ENCODE measurements at places on chromosomes 1 and 21. TPM values are rescaled to one million over a fixed set of nuclear protein-coding genes. Genes with fewer than 3 reads are reported as not detected.

Gene C2CD2
- 13.5 TPM for total RNA-seq

Gene SGIP1
- total RNA-seq = not detected

Gene COL6A1
- total RNA-seq = 31.9 TPM

Gene SLC5A3
- 19.1 TPM for total RNA-seq

Gene NUDT4B
- total RNA-seq = 0.70 TPM

GRCh38 chr1:77036560-77036959, 169.3 kb downstream of the ST6GALNAC5 start:
- H3K4me1 ChIP-seq = no peaks in the 10 kb centered on the region
- no peak overlapping the region for H3K27ac ChIP-seq
- DNase-seq = peak; percentile 16

- no peaks in the 10 kb centered on the region for H3K27me3 ChIP-seq
- peaks cover 4% of the 10 kb centered on the region for H3K36me3 ChIP-seq
- H3K4me1 ChIP-seq = no peaks in the 10 kb centered on the region
- DNase-seq = no peak
- H3K27ac ChIP-seq = no peak overlapping the region
- no peak overlapping the region for H3K4me3 ChIP-seq
Measured at GRCh38 chr1:230668227-230668626, 25.9 kb downstream of the COG2 start.

DNA sequence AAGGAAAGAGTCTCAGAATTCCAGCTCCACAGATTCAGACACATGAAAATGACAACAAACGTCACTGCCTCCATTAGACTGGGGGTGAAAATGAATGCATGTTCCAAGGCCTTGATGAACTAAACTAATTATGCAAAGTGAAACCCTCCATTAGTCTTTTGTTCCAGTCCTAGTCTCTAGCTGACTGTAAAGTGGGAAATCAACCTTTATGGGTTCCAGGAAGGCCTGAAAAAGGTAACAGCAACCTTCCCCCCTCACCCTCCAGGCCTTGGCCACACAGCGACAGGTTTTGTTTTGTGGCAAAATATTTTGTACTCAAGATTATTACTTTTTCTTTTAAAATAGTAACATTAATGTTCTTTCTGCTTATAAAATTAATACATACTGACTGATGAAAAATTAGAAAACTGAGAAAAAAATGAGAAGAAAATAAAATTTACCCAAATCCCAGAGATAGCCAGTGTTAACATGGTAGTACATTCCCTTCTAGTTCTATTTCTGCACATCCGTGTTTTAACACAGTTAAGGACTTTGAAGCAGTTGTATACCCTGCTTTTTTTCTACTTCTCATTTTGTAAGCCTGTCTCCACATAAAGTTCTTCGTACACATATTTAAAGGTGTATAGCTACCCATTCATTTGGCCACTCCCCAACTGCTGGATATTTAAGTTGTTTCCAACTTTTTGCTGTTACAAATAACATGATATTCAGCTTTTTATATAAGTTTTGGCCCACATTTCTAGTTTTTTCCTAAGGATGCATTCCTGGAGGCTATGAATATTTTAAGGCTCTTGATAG, 60.9 kb downstream of the CD2 start:
- no peaks in the 10 kb centered on the region for H3K4me1 ChIP-seq
- H3K36me3 ChIP-seq = no peaks in the 10 kb centered on the region
- no peak overlapping the region for H3K4me3 ChIP-seq
- H3K27ac ChIP-seq = no peak overlapping the region

- no peak overlapping the region for H3K27ac ChIP-seq
- H3K4me3 ChIP-seq = no peak overlapping the region
- no peaks in the 10 kb centered on the region for H3K27me3 ChIP-seq
- H3K4me1 ChIP-seq = peaks cover 32% of the 10 kb centered on the region
- H3K36me3 ChIP-seq = no peaks in the 10 kb centered on the region
- DNase-seq = no peak
Measured at GRCh38 chr1:29473161-29473855, 237.0 kb downstream of the PTPRU start.

GRCh38 chr1:174883409-174883808, 116.3 kb upstream of the CACYBP start:
- H3K27me3 ChIP-seq = no peaks in the 10 kb centered on the region
- no peaks in the 10 kb centered on the region for H3K36me3 ChIP-seq
- no peaks in the 10 kb centered on the region for H3K4me1 ChIP-seq
- no peak overlapping the region for H3K27ac ChIP-seq
- no peak overlapping the region for H3K4me3 ChIP-seq

DNA sequence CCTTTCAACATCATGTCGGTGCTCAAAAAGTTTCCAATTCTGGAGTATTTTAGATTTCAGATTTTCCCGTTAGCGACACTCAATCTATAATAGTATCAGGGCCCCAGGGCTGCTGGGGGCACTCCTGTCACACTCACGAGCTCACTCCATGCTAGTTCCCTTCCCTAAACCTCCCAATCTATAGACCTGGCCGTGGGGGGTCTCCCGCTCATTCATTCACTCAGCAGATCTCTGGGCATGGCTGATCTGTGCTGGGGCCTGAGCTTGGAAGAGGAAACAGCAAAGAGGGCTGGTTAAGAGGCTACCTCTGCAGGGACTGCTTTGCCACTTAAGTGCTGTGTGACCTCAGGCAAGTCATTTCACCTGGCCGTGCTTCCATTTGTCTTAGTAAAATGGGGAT, 46.8 kb upstream of the LAPTM5 start:
- no peak overlapping the region for H3K4me3 ChIP-seq
- no peaks in the 10 kb centered on the region for H3K4me1 ChIP-seq
- no peak for DNase-seq
- no peak overlapping the region for H3K27ac ChIP-seq
- no peaks in the 10 kb centered on the region for H3K27me3 ChIP-seq
- no peaks in the 10 kb centered on the region for H3K36me3 ChIP-seq

DNA sequence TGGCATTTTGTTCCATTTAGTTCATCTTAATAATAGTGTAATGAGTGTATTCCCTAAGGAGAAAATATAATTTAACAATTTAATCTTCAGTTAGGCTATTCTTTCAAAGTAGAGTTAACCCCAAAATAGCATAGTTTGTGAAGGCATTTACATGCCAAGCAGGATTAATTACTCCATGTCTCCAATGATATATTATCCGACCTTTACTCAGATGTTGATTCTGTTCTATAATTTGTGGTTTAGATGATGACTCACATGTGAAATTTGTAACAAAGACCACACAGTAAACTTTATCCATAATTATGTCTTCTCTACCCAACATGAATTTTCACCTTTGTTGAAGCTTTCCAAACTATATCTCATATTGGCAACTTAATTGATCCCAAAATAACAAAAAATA, 2065.2 kb downstream of the MRPL39 start:
- no peaks in the 10 kb centered on the region for H3K36me3 ChIP-seq
- H3K4me3 ChIP-seq = no peak overlapping the region
- H3K27me3 ChIP-seq = no peaks in the 10 kb centered on the region
- DNase-seq = no peak

GRCh38 chr1:66654643-66655042, 97.6 kb upstream of the DYNLT5 start:
- H3K4me1 ChIP-seq = no peaks in the 10 kb centered on the region
- H3K4me3 ChIP-seq = no peak overlapping the region
- no peak overlapping the region for H3K27ac ChIP-seq
- H3K36me3 ChIP-seq = no peaks in the 10 kb centered on the region
- DNase-seq = no peak

GRCh38 chr1:223721658-223722607, 9.6 kb downstream of the CAPN2 start:
- H3K27ac ChIP-seq = peak overlapping the region; percentile 86
- H3K4me3 ChIP-seq = no peak overlapping the region
- H3K36me3 ChIP-seq = peaks cover 4% of the 10 kb centered on the region
- peaks cover 52% of the 10 kb centered on the region for H3K4me1 ChIP-seq
- no peaks in the 10 kb centered on the region for H3K27me3 ChIP-seq
- DNase-seq = no peak

- H3K36me3 ChIP-seq = no peaks in the 10 kb centered on the region
- DNase-seq = no peak
- no peak overlapping the region for H3K27ac ChIP-seq
- H3K27me3 ChIP-seq = no peaks in the 10 kb centered on the region
Measured at GRCh38 chr1:119878171-119878570, 18.1 kb downstream of the ADAM30 start.

DNA sequence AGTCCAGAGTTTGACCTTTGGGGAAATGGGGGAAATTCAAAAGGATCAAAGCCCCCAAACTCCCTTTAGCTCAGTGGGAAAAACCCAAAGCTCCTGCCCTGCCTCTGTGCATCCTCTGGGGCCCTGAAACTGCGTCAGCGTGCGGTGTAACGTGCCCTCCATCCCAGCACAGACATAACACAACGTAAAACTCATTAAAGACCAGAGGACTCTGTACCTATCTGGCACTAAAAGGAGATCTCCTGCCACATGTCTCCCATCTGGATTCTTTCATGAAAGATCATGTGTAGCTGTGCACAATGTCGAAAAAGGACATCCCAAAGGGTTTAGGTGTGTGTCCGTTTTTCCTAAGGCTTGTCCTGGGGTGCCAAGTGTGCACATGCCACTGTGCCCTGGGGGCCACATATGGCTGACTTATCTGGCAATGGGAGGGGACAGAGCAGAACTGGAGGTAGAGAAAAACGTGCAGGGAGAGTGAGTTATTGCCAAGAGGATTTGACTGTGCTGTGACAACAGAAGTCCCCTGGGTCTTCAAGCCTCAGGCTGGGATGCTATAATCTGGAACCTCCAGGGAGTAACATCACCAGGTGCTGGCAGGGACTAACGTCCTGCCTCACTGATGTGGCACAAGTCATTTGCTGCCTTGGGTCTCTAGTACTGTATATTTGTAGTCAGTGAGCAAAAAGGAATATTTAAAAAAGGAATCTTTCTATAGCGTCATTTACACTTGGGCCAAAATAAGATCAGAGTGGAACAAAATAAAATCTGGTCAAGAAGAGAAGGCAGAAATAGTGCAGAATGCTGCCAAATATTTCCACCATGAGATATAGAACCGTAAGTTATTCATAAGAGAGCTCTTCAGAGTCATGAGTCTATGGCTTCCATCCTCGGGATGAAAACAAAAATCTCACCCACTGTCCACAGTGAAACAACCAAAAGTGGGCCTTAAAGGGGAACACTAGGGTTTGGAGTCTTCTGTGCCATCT, 52.3 kb downstream of the ITPKB start:
- no peaks in the 10 kb centered on the region for H3K4me1 ChIP-seq
- DNase-seq = no peak
- no peak overlapping the region for H3K27ac ChIP-seq

GRCh38 chr1:172742599-172743500, 83.9 kb downstream of the FASLG start:
- no peak overlapping the region for H3K4me3 ChIP-seq
- no peaks in the 10 kb centered on the region for H3K27me3 ChIP-seq
- H3K27ac ChIP-seq = no peak overlapping the region
- H3K36me3 ChIP-seq = no peaks in the 10 kb centered on the region

DNA sequence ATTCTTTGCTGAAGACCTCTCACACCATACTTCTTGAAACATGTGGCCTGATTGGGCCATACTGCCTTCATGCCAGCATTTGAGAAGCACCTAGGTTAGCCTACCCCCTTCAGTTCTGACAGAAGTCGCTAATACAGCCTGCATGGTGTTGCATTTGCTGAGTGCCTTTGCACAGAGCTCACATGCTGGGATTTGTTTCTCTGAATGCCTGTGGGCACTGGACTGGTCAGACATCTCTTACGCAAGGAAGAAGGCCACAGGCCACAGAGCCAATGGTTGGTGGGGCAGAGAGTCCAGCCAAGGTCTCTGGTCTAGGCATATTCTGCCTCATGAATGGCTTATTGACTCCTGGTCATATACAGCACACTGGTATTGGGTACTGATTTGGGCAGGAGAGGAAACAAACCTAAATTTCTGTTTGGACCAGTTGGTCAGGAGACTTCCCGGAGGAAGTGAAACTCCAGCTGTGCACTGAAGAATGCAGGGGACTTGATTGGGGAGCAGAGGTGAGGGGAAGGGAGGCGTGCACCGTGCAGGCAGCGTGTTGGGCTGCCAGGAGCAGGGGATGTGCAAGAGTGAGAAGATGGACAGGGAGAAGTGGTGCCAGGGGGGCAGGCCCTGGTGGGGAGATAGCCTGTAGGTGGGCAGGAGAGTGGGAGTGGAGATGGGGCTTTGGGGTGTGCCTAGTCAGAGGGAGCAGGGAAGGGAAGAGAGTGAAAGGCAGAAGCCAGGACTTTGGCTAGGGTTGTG, 18.1 kb downstream of the URB2 start:
- H3K4me1 ChIP-seq = no peaks in the 10 kb centered on the region
- DNase-seq = no peak
- no peaks in the 10 kb centered on the region for H3K27me3 ChIP-seq
- peaks cover 3% of the 10 kb centered on the region for H3K36me3 ChIP-seq
- no peak overlapping the region for H3K27ac ChIP-seq
- H3K4me3 ChIP-seq = no peak overlapping the region

GRCh38 chr1:68165665-68166064, 66.7 kb downstream of the WLS start:
- no peaks in the 10 kb centered on the region for H3K36me3 ChIP-seq
- no peaks in the 10 kb centered on the region for H3K4me1 ChIP-seq
- H3K27me3 ChIP-seq = no peaks in the 10 kb centered on the region
- DNase-seq = no peak

DNA sequence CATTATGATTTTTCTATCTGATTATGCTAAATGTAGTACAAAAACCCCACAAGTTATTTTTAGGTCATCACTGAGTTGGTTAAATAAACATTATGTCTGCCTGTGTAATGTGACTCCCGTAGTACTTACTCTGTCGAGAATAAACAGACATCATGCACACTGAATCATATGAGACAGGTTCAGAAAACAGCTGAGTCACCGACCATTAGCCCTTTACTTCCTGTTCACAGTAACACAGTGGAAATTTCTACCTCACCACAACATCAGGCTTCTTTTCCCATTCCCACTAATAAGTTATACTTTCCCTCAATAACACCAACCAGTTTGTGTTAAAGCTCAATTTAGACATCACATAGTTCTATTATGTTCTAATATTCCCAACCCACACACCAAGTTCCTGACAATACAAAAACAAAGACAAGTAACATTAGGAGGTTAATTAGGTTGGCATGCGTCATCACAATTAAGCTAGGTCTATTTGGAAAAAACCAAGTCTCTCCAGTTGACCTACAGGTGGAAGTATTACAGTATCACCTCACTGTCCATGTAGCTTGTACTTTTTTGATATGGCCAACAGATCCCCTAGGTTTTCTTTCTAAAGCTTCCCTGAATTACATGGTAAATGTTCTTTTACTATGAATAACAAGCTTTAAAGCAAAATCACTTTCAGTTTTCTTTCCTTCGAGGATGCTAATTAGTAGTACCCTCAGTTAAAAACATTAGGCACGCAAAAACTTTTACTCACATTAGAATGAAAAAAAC, 154.2 kb downstream of the EIF4G3 start:
- peaks cover 24% of the 10 kb centered on the region for H3K4me1 ChIP-seq
- no peak overlapping the region for H3K4me3 ChIP-seq
- no peaks in the 10 kb centered on the region for H3K27me3 ChIP-seq
- H3K36me3 ChIP-seq = no peaks in the 10 kb centered on the region
- peak overlapping the region; percentile 95 for H3K27ac ChIP-seq

- H3K36me3 ChIP-seq = no peaks in the 10 kb centered on the region
- H3K4me1 ChIP-seq = no peaks in the 10 kb centered on the region
- no peak overlapping the region for H3K27ac ChIP-seq
- no peak for DNase-seq
Measured at GRCh38 chr21:16872616-16873015, 640.2 kb upstream of the CXADR start.

Data from Caco-2 (cell line).